ENCODE measurements at places on chromosomes 2 and 18. TPM values are rescaled to one million over a fixed set of nuclear protein-coding genes. Genes with fewer than 3 reads are reported as not detected.

Gene ALLC
- total RNA-seq: not detected

Gene FAHD2B
- 11.2 TPM for total RNA-seq

Gene OSR1
- total RNA-seq: 37.8 TPM

Gene VAMP8
- total RNA-seq: 92.2 TPM

Gene ADRA2B
- total RNA-seq: under 0.01 TPM

GRCh38 chr2:20573620-20574422, 77.1 kb downstream of the HS1BP3 start:
- peak; percentile 22 for DNase-seq

DNA sequence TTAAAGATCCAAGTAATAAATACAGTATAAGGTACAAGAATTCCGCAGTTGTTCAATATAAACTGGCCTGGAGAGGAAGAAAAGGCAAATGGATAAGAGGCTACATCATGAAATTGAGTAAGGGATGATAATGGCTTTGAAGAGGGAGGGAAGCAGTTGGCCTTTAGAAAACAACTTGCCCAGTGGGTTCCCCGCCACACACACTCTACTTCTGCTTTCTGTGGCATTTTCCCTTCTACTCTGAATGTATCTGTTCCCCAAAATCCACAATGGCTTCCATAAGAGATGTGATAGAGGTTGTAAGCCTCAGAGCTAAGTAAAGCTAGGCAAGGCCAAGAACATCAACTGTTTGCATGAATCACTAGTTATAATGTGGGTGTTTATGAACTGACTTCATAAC, 221.3 kb downstream of the MBD2 start:
- no peak for DNase-seq

GRCh38 chr2:160270571-160271113, 70.6 kb upstream of the ITGB6 start:
- DNase-seq: no peak

- peak; percentile 66 for DNase-seq
Observed at GRCh38 chr2:165874445-165875039, 79.0 kb downstream of the TTC21B start.
